Urinary bladder (tissue), 4 donors: ENCODE measurements at places on chromosomes 3 and 15. TPM values are rescaled to one million over a fixed set of nuclear protein-coding genes. Genes with fewer than 3 reads are reported as not detected.

ROBO2 gene
- total RNA-seq = 38.1 TPM

DENND4A gene
- 56.4 TPM for total RNA-seq

DNA sequence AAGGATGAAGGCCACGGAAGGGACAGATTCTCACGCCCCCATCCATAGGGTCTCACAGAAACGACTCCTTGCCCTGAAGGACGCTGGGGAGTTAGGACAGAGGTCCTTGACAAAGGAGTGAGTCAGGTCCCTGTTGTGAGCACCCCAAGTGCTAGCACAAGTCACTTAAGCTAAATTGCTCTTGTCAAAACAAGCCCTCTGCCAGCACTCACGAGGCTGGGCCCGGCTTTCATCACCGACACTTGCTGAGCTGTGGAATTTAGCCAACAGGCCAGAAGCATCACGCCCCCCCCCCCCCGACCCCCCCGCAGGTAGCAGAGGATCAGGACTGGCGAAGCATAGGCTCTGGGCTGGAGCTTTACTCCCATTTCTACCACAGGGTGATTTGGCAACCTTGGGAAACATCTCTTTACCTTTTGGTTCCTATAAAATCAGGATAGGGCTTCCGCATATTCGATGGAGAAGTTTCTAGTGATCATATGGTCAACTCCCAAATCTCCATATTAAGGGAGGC, 75.4 kb downstream of the ADCY5 start:
- DNase-seq = no peak

DNA sequence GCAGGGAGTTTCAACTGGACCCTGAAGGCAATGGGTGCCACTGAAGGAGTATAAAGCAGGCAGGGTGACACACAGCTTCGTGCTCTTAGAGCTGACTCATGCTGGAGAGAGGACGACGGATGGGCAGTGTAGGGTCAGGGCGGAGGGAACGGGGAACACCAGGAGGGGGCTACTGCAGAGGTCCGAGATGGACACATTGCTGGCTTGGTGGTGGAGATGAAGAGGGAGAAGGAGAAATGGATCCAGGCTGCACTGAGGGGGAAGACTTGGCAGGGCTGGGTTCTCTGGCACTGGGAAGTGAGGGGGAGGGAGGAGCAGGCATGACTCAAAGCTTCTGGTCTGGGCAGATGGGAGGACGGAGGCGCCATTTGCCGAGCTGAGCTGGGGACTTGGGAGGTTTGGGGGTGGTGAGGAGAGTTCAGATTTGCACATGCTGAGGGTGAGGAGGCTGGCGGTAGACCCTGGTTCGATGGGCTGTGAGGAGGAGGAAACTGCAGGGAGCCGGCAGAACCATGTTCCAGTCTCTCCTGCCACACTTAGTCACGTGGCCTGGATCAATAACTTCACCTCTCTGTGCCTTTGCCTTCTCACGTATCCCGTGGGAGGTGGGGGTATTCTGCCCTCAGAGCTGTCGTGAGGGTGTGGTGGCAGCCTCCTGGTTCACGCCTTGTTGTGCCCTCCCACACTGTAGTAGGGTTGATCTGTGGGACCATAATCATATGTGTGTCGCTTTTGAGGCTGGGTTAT, 4.6 kb upstream of the KCTD6 start:
- no peak for DNase-seq
